ENCODE measurements at places on chromosomes 3 and 15.

- DNase-seq, result no peak
Measured at GRCh38 chr3:10116138-10116460, 624 bp downstream of the BRK1 start.

DNA sequence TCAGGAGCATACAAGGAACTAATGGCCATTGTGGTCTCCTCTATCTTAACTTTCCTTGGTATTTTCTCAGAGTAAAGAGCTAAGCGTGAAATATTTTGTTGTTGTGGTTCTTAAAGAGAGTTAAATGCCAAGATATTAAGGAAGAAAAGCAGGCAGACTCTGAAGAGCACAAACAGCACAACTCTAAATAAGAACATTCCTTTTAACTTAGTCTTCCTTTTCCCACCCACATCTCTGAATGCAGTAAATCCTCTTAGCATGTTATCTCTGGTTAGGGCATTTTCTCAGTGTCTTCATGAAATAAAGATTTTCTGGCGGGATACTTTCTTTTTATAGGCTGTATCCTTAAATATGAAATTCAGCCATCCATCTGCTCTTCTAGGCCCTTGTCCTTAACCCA is 1.5 kb downstream of the GPR87 start:
- DNase-seq, result no peak

GRCh38 chr15:58247855-58248842 is 110.0 kb downstream of the AQP9 start:
- DNase-seq, result peak; percentile 85

GRCh38 chr3:32399030-32399620 is 7.5 kb downstream of the CMTM7 start:
- DNase-seq, result no peak

DNA sequence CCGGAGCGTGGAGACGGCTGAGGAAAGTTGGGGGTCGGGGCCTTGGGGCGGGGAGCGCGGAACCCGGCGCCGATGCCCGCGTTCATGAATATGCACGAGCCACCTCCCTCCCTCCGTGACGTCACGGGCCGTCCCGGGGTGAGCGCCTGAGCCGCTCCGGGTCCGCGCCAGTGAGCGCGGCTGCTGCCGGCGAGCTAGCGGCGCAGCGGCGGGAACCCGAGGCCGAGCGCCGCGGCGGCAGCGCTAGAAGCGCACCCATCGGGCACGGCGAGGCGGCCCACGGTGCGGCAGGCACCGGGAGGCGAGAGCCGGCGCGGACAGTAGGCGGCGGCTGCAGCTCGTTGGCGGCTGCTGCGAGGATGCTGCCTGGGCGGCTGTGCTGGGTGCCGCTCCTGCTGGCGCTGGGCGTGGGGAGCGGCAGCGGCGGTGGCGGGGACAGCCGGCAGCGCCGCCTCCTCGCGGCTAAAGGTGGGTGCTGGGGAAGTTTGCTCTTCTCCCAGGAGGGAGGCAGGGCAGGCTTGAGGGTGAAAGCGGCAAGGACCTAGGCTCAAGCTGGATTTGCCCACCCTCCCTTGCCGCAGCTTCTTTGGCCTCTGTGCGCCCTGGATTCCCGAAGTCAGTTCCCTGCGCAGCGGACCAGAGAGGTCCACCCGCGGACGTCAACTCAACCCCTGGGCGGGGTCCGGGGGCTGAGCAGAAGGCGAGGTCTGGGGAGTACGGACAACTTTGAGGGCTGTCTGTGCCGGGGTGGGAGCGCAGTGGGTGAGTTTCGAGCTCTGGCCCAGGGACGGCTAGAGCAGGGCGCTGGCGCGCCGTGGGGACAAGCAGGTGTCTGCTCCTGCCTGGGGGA is at the start of gene CLSTN2:
Gene CLSTN2 (plus strand): TSS at position 170 of the 850 bp plus-strand sequence.
- peak; percentile 79 for DNase-seq

DNA sequence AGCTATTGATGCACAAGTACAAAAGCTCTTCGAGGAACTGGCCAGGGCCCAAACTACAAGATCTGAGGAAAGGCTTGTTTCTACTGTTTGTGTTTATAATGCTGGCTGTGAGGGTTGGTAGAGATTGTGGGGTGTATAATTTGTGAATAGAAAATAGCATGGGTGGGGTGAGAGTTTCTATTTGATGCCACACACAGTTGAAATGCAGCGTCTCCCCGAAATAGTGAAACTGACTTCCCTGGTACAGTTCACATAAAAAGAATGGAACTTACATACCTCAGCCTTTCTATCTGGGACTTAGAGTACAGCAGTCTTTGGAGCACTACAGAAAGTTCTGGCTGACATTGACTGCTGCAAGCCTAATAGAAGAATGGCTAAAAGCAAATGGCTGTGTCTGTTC is 91.3 kb downstream of the DTWD1 start:
- no peak for DNase-seq

GRCh38 chr3:104279617-104280016 is 1087.1 kb upstream of the ALCAM start:
- DNase-seq, result no peak

GRCh38 chr3:177441813-177442646 is 244.7 kb upstream of the TBL1XR1 start:
- no peak for DNase-seq

DNA sequence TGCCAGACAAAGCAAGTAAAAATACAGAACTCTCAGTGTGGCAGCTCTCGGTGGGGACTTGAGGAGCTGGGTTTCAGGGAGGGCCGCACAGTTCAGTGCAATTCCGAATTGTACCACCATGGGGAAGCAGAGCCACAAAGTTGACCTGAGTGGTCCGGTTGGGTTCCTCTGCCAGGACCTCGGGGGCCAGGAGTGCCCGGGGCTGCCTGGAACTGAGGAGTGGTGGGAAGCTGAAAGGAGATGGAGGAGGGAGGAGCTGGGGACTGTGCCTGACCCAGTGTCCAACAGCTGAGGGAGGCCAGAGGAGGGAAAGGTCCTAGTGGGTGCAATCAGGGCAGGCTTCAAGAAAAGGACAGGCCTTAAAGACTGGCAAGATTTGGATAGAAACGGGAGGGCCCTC is 32.2 kb upstream of the TRH start:
- DNase-seq, result peak; percentile 44

GRCh38 chr3:44795197-44795596 is 33.6 kb downstream of the KIF15 start:
- DNase-seq, result no peak

- DNase-seq, result no peak
Measured at GRCh38 chr3:117126946-117127546, 417.5 kb downstream of the TUSC7 start.

DNA sequence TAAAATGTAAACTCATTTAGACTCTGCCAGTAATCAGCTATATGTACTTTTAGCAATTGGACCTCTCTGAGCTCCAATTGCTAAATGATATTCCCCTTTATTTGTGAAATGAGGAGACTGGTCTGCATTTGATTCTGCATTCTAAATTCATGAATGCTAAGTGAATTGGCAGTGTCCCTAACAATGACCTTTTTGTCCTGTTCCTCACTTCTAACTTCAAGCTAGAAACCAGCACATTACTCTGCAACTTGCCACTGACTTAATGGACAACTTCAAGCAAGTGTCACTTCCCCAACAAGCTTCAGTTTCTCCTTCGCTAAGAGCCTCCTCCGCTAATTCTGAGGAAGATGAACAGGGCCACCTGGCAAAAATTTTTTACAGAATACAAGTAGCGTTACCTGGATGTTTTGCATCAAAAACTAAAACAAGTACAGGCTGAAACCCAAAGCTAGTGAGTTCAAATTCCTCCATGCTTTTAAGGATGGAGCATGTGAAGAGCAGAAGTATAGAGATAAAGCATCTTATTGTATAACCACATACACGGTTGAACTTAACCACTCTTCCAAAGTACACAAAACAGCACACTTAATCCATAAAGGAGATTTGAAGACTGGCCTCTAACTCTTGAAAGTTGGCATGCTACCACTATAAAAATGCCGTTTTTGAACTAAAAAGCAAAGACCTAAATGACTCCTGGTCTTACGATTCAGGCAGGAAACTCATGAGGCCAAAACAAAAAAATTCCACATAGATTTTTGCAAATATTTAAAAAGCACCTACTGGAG is 207.6 kb downstream of the MAGI1 start:
- no peak for DNase-seq

GRCh38 chr15:49438962-49439631 is 16.1 kb downstream of the FGF7 start:
- peak; percentile 31 for DNase-seq

DNA sequence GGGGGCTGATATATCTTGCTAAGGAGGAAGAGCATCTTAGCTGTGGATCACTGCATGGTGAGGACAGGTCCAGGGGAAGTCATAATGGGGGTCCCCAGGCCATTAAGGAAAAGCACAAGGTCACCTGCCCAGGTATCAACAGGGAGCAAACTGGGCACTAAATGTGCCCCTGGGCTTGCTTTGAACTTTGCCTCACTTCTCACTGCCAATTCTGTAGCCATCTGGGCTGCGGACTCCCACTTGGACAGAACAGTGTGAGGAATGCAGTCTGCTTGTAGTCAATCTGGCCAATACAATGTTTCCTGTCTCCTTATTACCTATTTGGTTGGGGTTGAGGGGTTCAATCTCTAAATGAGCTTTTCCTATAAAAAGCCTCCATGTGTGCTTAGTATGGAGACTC is 21.3 kb downstream of the ARRDC4 start:
- DNase-seq, result no peak

DNA sequence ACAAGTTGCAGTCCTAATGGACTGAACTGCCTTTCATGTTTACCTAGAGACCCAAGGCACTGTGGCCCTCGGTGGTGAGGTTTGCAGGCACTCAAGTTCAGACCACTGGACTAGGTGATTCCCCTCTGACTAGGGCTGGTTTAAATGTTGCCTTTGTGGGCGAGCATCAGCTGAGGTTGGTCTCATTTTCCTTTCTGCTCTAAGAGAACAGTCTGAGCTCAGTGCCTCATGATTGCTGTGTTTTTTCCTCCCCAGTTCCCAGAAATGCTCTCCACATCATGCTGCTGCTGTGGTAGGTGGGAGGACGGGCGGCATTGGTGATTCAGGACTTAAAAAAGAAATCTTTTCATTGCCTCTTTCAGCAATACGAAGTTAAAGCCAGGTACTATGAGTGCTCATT is 237.2 kb downstream of the MBNL1 start:
- no peak for DNase-seq

DNA sequence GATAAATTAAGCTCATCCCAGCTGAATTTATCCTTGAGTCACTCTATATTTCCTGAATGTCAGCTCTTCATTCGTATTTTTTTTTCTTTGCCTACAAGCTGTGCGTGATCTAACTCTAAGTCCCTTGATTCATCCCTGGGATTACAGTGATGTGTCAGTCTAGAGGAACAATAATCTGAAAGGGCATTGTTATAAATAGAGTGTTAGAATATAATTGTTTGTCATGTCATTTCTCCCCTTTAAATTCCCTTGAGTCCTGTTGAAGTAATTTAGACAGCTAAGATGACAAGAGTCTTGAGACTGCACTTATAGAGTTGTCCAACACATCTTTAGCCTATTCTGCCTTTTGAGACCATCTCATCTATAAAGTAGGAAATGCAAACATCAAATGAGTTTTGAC is 621.8 kb downstream of the ZIC1 start:
- no peak for DNase-seq

GRCh38 chr3:125431912-125432790 is 57.0 kb upstream of the ZNF148 start:
- no peak for DNase-seq

DNA sequence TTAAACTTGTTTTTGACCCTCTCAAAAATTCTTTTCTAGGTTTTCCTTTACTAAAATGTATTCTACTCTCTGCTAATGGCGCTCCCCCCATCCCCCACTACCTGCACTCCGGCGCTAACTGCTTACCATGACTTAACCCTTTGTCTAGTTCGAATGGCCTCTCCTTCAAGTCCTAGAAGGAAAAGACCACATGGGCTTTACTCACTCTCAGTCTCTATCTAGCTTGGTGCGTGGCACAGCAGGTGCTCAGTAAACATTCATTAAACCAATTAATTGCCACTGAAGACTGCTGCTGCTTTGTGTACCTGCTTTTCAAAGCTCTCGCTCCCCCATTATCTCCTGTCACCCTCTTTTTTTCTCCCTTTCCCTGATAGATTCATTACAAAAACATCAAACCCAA is 457.7 kb upstream of the THRB start:
- no peak for DNase-seq

DNA sequence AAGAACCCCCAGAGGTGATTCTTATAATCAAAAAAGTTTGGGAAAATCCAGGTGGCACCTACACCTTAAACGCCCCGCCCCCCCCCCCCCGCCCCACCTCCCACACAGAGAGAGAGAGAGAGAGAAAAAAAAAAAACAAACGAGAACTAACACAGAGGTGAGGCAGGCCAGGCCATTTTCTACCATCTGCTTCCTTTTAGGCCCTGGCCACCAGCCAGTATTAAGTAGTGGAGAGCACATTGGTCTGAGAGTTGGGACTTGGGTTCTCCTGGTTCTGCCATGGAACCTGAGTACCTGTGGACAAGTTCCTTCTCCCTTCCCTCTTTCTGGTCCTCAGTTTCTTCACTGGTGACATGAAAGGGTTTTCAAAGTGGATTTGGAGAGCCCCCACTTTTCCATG is 60.6 kb downstream of the SLC6A11 start:
- no peak for DNase-seq

- DNase-seq, result peak; percentile 49
Measured at GRCh38 chr3:50652709-50653108, 22.0 kb upstream of the DOCK3 start.

- DNase-seq, result no peak
Measured at GRCh38 chr3:148950806-148951205, 40.5 kb upstream of the GYG1 start.

GRCh38 chr15:89665449-89666181 is 10.3 kb upstream of the KIF7 start:
- peak; percentile 70 for DNase-seq

DNA sequence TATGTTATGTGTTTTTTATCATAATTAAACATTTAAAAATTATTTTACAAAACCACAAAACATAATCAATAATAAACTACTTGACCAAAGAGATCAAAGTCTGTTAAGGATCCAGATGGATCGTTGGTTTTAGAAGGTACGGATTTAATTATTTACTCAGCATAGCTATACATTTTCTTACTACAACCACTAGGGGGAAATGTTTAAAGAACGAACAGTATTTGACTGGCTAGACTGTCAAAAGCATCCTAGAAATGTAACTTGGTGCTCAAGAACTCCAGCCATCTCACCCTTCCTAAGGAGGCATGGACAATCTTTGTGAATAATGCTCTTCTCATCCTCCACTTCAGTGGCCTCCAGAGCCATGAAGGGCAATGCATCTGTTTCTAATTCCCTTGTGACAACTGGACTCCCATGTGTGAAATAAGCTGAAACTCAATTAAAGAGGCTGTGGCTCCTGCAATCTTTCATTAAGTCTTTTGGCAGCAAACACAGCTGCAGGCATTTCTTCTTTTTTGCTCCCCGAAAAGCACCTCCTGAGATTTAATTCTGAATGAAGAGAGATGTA is 94.7 kb upstream of the TUSC7 start:
- no peak for DNase-seq

DNA sequence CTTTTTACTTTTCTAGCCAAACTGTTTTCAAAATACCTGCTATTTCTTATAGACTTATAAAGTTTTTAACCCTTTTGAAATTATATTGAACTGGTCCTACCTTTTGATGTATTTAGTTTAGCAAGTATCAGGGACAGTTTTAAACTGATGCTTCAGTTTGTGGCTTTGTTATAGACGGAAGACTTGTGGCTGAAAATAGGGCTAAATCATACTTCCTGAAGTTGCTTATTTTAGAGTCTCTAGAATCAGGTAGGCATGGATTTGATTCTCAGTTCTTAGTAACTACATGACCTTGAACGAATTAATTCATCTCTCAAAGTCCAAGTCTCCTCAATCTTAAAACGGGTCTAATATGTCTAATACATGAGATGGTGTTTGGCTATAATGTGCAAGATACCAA is 322.8 kb downstream of the RAP2B start:
- no peak for DNase-seq

Measured in left ventricle myocardium inferior (tissue), 1 donor.